Kidney capillary endothelial cell (primary cell): ENCODE measurements at places on chromosomes 16 and 17.

GRCh38 chr16:52318302-52319009 lies 228.5 kb downstream of the TOX3 start:
- no peak for DNase-seq

DNA sequence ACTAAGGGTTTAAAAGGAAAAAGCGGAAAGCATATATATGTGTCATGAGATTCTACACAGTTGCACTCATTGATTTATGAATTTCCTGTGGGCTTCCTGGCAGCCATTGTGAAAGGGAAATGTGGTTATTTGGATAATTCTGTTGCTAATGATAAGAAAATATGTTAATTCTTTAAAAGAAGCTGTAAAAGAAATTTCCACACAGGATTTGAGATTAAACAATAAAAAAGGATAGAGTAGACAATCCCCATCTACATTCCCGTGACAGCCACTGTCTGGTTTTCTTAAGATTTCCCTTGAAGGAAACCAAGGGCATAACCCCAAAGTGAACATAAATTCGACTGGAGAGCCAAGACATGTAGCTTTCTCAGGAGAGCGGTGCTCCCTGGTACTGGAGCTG lies 397.5 kb downstream of the CPPED1 start:
- DNase-seq, result peak; percentile 36

DNA sequence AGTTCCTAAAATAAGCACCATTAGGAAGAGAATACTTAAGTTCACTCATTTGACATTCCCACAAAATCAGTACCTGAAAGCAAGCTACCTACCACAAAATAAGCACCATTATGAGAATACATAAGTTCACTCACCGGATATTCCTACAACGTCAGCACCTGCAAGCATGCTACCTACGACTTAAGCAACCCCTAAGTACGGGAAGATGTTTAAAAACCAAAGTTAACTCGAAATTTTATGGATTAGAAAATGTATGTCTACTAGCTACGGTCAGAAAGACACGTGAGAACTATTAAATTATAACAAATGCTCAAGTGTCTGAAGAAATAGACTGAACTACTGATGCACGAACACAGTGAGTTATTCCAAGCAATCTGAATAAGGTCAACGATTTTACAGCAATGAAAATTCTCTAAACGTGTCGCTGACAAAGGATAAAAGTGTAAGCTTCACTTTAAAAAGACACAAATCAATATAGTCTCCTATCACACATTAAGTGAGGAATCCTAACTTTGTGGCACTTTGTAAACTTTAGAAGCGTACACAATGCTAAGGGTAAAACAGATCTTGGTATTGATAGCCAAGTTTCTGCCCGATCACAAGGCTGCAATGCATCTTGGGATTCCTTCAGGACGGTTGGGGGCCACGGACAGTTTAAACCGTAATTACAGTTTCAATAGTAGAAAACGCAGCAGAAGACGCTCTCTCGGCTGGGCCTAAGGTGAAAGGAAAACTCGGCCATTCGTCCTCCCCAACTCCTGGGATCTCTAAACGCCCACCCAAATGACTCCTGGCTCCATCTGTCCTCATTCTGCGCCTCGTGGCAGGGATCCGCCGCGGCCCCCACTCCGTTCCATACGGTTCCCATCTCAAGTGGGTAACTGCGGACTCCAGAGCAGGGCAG lies 1.3 kb downstream of the GSPT1 start:
- DNase-seq, result peak; percentile 17

DNA sequence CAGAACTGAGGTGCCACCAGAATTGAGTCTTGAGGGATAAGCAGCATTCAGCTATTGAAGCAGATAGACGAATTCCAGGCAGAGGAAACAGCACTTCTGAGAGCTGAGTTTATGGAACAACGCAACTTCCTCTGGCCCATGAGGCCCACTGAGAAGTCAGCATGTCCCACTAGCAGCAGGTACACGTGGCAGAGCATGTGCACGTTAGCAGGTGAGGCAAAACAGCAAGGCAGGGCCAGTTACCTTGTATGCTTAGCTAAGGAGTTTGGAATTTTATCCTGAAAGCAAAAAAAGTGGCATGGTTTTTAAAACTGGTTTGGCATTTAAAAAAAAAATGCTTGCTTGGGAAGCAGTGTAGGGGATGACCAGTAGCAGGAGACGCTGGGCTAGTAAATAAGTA lies 305.6 kb downstream of the CPPED1 start:
- DNase-seq, result no peak

DNA sequence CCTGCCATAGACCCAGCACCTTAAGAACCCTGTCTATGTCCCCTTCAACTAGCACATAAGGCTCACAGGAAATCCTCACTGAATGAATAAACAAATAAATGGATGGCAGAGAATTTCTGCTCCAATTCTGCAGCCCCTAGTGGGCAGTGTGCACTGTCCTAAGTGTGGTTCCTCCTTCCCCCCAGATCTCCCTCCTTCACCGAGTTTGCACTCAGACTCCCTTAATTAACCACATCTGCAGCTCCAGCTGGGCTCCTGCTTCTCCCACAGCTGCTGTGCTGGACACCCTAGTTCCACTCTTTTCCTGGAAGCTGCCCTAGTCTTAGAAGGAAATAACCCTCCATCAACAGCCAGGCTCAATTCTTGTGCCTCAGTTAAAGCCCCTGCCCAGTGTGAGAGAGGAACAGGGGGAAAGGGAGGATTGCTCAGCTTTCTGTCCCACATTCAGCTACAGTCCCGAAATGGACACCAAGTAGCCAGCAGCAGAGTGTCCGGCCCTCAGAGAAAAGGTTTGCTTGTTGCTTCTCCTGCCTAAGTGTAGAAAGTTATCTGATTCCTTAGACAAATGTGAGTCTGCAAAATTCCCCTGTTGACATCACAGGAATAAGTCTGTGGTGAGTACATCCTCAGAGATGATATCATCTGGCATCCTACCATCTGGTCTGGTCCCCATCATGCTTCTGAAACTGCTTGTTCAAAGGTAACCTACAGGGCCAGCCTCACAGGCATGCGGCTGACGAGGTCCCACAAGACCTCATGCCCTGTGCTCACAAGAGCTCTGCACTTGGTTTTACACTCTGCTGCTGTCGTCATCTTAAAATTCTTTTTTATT lies 12.3 kb downstream of the LRRC3C start:
- peak; percentile 12 for DNase-seq

GRCh38 chr17:7823581-7824001 lies 10.4 kb upstream of the KDM6B start:
- DNase-seq, result no peak
